ENCODE measurements at places on chromosomes 1 and 21.

- no peak for DNase-seq
Observed at GRCh38 chr1:155478270-155478852, 84.2 kb downstream of the ASH1L start.

- no peak for DNase-seq
Observed at GRCh38 chr1:227437495-227438008, 119.3 kb upstream of the CDC42BPA start.

DNA sequence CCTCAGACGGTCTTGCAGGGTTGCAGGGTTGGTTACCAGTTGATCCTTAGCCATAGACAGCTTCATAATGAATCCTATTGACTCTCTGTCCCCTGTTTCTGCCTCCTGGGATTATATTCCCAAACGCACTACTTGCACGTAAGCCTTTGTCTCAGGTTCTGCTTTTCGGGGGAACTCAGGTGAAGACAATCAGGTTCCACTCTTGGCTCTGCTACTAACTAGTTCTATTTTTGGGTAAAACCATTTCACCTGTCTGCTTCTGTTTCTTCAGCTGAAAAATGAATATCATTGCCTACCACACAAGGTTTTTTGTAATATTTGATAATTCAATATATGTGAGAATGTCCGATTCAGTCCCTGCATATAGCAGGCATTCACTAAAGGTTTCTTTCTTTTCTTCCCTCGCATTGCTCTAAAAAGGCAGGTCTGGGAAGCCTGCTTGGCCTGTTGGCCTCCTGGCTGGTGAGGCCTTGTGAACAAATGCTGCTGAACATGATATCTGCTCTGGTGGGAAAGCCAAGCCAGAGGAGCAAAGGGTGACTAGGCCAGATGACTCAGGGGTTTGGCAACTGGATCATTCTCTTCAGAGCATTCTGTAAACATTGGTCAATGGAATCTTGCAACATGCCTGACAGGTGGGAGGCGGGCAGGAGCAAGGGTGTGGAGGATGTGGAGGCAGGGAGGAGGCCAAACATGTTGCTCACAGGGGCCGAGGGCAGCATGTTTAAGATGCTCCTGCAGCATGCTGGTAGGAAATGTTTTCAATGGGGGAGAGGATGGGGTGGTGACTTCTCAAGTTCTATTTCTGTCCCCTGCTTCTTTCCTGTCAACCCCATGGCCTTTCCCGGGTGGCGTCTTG lies 23.8 kb downstream of the IER5 start:
- no peak for DNase-seq

DNA sequence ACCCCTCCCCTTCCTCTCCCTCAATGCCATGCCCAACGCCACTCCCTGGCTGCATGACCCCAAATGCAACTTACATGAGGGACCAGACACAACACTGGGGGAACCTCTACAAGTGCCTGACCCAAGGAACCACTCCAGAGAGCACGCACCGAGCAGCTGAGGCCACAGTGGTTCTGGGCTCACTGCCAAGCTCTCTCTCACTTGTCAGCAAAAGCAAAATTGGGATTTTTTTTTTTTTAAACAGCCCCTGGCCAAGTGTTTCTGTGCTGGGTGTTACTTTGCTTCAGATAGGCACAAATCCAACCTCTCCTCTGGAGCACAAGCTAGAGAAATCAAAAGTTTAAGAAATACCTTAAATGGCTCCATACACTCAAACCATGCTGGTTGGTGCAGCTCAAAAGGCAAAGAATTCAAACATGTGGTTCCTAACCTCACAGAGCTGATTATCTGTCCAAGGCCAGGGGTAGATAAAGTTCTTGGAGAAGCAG lies 363.0 kb downstream of the SETD4 start:
- no peak for DNase-seq

GRCh38 chr1:198667807-198668206 lies 29.0 kb downstream of the PTPRC start:
- no peak for DNase-seq

DNA sequence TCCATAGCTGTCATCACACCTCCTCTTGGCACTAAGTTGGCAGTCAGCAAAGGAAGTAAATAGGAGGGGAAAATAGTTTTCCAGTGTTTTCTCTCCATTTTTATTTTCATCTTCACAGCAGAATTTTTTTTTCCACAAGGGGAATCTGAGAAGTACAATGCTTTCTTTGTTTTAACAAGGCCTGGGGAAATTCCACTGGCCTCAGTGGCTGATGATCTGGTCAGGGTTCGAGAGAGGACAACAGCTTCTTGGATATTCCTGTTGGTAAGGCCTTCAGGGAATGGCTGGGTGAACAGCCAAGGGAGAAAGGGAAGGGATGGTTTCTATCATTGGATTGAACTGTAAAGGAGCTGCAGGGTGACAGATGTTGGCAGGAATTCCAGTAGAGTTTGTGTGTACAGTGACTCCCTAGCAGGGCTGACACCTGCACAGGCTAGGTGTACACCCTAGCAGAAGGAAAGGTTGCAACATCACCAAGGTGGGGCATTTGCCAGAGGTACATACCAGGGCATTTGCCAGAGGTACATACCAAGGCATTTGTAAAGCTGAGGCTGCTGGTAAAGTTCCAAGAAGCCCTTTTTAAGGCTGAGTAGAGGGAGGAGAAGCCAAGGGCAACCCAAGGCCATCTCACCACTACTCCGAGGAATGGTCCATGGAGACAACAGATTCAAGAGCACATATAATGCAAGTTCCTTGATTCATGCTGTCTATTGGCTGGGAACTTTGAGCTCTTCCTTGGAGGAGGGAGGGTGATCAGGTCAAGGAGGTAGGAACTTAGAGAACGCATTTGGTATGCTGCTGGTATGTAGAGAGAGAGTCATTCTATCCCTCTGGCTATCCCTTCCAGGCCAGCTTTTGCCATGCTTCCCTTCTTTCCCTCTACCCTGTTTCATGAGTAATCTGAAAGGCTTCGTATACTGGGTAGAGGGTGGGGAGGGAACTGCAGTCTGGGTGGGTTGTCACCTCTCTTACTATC lies 3.1 kb downstream of the GJA5 start:
- no peak for DNase-seq

- DNase-seq: no peak
Observed at GRCh38 chr1:33143698-33144097, 38.1 kb downstream of the TRIM62 start.

- no peak for DNase-seq
Observed at GRCh38 chr1:200336901-200337391, 72.9 kb downstream of the ZNF281 start.

- DNase-seq: no peak
Observed at GRCh38 chr1:209382231-209383100, 201.0 kb upstream of the CAMK1G start.

- peak; percentile 60 for DNase-seq
Observed at GRCh38 chr1:2801535-2802291, at the start of gene TTC34. TTC34 (minus strand) TSS chr1:2801693; CDS start chr1:2800827, 866 bp downstream.

GRCh38 chr1:221562542-221563475 lies 179.1 kb downstream of the DUSP10 start:
- no peak for DNase-seq

DNA sequence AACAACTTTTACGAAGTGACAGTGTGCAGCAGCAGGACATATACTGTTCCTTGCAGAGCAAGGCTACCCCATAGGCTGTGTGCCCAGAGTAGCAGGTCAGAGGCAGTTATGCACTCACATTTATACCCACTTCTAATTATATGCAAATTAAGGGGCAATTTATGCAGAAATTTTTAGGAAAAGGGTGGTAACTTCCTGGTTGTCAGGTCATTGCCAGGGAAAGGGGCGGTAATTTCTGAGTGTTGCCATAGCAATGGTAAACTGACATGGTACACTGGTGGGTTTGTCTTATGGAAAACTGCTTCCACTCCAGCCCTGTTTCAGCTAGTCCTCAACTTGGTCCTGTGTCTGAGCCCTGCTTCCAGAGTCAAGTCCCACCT lies 12.0 kb upstream of the SLAMF1 start:
- DNase-seq: no peak

All from activated naive CD8-positive, alpha-beta T cell treated with anti-CD3 and anti-CD28 coated beads, Interleukin-2, amount 50 U/mL, for 24 hours (primary cell).